ENCODE measurements at places on chromosomes 12 and 14.

GRCh38 chr12:107660235-107660634 is 25.4 kb upstream of the PWP1 start:
- no peak for DNase-seq

- DNase-seq: no peak
These were observed 3.4 kb downstream of the PLEKHG3 start for GRCh38 chr14:64707661-64708060.

DNA sequence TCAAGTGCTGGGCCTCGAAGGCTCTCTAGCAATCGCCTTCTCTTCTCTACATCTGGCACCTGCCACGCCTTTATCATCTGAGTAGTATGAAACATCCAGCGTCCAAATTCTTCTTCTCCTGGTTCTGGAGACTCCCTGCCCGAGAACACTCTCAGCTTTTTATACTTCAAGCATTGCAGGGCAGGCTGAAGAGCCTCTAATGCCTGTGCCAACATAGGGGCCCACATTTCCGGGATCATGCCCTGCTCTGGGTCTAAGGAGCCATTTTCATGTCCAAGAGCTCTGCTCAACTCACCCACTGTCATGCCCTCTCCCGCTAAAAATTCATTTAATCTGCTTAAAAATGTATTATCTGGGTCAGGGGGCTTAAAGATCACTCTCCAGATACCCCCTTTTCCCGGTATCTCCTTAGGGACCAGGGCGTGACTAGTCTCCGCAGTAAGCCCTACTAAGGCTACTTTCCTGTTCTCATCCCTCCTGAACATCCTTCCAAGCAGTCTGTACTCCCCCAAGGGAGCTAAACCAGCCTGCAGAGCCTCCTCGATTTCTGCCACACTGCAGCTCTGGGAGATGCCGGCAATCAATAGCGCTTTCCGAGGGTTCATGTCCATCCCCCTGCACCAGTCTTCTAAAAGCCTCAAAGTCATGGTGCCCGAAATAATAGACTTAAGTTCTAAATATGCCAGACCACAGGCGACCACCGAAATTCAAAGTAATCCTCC is 940 bp downstream of the MOAP1 start:
- no peak for DNase-seq

DNA sequence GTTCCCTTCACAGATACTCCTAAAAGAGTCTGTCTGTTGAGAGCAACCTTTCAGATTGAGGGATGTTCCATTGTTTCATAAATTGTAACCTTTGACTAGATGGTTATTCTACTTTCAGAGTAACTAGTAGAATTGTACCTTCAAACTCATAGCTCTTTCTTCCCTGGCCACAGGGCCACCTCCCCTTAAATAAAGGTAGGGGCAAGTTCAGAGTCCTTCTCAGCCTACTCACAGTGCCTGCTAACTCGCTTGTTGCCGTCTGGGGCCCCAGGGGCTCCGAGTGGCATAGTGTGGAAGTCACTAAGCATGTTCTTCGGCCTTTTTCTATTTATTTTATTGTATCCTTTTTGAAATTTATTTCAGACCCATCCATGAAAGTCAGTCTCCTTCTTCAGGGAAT is 250.4 kb downstream of the ALX1 start:
- no peak for DNase-seq

GRCh38 chr12:56286044-56286830 is 13.9 kb downstream of the CS start:
- no peak for DNase-seq

GRCh38 chr14:58656671-58657411 is 19.1 kb downstream of the DACT1 start:
- DNase-seq: no peak

GRCh38 chr12:54413284-54414190 is 5.5 kb downstream of the ITGA5 start:
- peak; percentile 50 for DNase-seq

GRCh38 chr12:46214668-46215436 is 54.0 kb downstream of the SLC38A1 start:
- peak; percentile 73 for DNase-seq

DNA sequence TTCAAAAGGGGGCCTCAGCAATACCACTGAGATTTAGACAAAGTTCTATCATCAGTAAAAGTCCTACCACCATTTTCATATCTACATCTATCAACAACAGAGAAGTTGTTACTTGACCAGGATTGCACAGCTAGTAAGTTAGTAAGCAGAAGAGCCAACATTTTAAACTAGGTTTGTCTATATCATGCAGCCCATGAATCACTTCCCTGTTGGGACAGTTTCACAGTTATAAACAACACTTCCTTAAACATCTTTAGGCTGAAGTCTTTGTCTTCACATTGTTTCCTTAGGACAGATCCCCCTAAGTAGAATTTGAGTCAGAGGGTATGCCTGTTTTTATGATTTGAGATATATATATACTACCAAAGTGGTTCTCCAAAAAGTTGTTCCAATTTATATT is 68.5 kb downstream of the DAO start:
- no peak for DNase-seq

- DNase-seq: no peak
These were observed 19.1 kb downstream of the FBXW8 start for GRCh38 chr12:116929885-116930284.

- DNase-seq: no peak
These were observed 225.7 kb downstream of the TMTC2 start for GRCh38 chr12:82912406-82912805.

DNA sequence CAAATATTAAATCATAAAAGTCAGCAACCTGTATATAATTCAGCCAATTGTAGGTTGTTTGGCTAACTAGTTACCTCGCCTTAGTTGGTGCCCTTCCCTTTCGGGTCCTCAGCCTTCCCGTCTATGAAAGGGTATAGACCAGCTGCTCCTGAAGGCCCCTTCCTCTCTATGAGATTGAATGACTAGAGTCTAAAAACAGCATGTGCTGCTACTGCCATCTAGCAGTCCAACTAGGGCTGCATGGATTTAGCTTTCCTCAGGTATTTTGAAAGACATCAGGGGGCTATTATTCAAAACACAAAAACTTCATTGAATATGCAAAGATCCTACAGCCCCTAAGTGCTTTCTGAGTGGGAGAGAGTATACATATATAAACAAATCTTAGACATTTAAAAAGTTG is 37.0 kb upstream of the TMEM263 start:
- DNase-seq: no peak

- DNase-seq: no peak
These were observed 25.9 kb upstream of the KCNA5 start for GRCh38 chr12:5017638-5018348.

GRCh38 chr12:43062201-43062895 is 472.8 kb upstream of the PRICKLE1 start:
- DNase-seq: no peak

DNA sequence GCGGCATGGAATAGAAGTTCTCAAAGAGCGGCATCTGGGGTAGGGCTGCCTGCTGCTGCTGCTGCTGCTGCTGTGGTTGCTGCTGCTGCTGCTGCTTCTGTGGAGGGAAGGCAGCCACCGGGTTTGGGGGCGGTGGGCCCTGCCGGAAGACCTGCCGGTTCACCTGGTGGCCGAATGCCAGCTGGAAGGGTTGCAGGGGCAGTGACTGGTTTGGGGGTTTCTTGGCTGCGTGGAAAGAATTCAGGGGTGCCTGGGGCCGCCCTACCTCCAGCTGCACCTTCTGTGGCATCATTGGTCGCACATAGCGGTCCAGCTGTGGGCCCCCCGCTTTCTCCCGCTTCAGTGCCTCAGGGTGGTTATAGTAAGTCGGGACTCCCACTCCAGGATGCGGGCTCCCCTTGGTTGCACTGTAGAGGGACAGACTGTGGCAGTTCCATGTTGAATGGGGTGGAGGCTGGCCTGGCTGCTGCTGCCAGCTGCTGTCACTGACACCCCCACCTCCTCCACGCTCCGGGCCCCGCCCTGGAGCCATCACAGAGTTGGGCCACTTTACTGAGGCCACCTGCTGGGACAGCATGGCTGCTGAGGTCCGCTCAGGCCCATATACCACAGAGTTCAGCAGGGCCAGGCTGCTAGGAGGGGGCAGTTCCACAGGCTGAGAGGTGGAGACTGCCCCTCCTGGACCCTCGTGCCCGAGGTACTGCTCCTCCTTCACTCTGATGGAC is 25.2 kb upstream of the PNMA1 start:
- no peak for DNase-seq

DNA sequence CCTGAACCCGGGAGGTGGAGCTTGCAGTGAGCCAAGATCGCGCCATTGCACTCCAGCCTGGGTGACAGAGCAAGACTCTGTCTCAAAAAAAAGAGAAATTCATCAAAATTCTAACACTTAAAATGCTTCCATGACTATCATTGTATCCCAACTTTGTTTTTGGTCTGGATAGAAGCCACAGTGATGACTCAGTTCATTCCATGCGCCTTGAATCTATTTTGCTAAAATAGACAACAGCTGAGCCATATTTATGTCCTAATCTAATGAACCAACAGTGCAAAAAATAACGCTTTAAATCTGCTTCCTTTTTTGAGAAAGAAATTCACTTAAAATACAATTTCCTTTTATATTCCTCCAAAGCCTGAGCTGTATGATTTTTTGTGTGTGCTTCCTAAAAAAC is 23.2 kb upstream of the BICD1 start:
- DNase-seq: no peak

GRCh38 chr14:70771781-70772212 is 37.5 kb downstream of the MAP3K9 start:
- DNase-seq: no peak

DNA sequence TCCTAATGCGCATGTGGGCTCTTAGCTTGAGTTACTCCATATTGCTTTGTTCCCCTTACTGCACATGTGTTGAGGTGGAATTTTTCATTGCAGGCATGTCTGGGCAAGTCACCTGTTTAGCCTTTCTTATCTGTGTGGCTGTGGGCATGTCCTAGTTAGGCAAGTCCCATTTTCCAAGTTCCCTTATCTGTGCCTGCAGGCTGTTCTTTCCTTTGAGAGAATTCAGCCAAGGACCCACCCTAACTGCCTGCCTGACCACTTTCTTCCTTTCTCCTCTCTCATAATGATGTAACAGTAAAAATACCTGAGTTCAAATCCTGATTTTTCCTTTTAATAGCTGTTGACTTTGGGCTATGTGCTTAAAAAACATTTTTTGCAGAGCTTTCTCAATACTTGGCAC is 870.6 kb downstream of the NRXN3 start:
- no peak for DNase-seq

DNA sequence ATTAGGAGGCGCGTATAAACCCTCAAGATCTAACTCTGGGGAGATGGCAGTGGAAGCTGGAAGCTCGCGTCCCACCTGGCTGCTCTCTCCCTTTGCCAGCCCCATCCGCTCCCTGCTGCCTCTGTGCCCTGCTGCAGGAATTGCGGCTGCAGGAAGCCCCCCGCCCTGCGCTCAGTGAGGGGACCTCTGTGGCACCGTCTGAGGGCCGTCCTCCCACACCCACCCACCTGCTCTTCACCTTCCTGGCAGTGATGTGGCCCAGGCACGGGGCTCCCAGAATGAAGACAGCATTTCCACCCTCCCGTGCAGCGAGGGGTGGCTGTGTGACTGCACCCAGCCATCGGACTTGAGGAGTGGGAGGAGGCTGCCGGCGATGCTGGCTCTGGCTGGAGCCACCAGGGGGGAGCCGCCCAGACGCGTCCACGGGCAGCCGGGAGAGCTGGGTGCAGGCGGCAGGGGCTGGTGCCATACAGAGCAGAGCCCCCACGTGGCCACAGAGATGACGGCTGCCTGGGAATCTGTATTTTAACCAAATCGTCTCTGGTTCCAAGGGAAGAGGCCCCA is 28.3 kb upstream of the GALNT9 start:
- DNase-seq: no peak

- no peak for DNase-seq
These were observed 33.8 kb downstream of the DMAC2L start for GRCh38 chr14:50345846-50346422.

GRCh38 chr12:65885312-65885711 is 61.0 kb downstream of the HMGA2 start:
- DNase-seq: no peak

DNA sequence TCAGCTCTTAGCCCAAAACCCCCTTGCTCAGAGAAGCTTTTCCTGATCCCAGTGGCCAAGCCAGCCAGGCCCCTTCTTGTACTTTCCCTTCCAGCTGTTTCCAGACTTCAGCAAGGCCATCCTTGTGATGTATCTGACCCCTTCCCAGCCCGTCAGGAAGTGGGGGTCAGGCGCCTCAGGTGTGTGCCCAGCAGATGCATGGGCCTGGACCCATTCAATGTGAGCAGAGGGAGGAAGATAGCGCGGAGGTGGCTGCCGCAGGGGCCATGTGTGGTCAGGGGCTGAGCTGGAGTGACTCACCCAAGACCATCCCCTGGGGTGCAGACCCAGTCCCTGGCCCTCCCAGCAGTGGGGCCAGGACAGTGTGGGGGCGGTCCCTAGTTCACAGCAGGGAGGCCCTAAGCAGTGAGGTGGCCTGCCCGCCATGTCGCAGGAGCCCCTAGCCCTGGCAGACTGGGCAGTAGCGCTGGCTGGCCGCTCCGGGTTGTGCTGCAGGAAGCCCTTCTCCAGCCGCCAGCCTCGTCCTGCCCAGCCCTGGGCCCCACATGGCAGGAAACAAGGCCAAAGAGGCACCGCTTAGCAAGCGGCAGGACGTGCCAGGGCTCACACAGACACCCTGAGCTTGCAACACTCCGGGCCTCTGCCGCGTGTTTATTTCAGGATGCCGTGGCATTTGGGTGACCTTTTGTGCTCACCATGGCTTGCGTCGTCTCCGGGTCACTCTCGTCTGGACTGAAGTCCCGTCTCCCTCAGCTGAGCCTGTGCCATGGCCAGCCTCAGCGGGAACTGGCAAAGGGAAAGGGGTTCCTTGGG is 12.0 kb downstream of the ADSS1 start:
- no peak for DNase-seq

GRCh38 chr14:92164958-92165357 is 43.2 kb downstream of the CPSF2 start:
- no peak for DNase-seq

DNA sequence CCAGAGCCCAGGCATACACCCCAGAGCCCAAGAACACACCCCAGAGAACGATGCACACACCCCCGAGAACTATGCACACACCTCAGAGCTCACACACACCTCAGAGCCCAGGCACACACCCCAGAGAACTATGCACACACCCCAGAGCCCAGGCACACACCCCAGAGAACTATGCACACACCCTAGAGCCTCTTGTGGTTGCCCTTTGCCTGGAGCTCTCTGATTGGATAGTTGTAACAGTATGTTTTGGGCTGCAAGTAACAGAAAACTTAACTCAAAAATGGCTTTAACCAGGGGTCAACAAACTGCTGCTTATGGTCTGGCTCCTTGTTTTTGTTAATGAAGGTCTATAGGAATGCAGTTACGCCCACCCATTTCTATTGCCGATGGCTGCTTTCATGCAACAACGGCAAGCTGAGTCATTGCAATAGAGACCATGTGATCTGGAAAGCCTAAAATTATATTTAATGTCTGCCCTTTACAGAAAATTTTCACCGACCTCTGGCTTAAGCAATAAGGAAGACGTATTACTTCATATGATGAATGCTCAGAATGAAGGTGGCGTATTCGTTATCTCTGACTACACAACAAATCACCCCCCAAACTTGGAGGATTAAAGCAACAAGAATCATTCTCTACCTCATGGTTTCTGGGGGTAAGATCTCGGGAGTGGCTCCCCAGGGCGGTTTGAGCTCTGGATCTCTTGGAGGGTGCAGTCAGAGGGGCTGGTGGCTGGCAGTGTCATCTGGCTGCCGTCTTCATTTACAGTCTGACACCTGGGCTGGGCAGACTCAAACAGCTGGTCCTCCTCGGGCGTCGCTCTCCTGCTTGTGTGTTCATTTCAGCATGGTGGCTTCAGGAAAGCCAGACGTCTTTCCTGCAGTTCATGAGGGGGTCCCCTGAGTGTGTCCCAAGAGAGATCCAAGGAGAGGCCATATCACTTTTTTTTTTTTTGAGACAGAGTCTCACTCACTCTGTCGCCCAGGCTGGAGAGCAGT is 66.3 kb upstream of the NCOR2 start:
- no peak for DNase-seq
